ENCODE measurements at places on chromosomes 3 and 15.

GRCh38 chr3:119120480-119120879 is 25.5 kb upstream of the TEX55 start:
- no peak for DNase-seq

DNA sequence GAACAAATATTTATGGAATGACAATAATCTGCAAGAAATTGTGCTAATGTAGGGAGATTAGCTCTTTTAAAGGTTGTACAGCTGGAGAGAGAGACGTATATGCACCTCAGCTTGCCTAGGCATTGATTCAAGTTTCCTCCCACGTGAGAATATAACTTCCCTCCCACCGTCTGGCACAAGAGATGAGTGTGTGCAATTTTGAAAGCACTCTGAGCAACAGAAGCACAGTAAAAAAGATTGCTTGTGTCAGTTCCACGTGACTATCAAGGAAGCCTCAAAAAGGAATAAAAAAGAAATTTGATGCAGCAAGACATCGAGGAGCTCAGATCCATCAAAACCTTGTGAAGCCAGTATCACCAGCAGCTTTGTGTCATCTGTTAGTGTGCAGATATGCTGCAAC is 435.3 kb downstream of the TUSC7 start:
- no peak for DNase-seq

- DNase-seq = no peak
These were observed 79.6 kb downstream of the DHX36 start for GRCh38 chr3:154244644-154245043.

DNA sequence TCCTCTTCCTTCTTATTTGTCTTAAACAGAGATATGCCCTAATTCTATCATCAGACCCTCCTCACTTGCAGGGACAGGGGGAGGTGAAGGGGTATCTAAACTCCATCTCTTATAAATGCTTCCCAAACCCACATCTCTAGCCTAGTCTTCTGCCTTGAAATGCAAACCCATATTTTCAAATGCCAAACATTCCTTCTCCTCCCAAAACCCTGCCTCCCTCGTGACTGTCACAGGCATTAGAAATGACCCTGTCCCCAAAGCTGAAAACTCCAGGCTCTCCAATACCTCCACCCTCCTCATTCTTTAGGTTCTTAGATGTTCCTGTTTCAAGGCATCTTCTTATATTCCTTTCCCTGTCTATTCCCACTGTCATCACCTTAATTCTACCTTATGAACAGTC is 191.0 kb downstream of the ERC2 start:
- no peak for DNase-seq

DNA sequence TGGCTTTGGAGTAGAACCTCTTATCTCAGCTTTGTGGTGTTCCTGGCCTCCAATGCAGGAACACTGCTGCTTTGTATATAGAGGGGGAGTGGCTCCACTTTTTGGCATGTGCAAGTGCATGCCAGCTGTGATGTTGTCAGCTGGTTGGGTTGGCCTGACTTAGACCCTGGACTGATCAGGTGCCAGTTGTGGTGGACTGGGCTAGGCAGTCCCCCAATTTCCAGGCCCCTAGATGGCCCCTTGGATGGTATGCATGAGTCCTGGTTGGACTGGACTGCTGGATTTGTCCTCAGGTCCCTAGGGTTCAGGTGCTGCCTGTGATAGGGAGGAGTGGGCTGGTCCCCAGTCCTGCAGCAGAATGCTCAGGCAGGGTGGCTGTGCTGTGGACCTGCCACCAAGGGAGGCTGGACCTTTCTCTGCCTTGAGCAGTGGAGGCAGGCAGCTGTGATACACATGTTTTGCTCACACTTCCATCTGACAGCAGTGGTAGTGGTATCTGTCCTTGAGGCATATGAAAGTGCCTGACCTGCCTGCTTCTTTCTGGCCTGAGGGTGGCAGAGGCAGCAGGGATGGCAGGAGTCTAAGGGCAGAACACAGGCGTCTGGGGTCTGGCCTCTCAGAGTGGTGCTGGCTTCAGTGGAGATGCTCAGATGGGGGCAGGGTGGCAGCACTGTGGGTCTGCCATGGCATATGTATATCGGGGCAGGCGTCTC is 74.8 kb downstream of the STXBP5L start:
- no peak for DNase-seq
